ENCODE measurements at places on chromosomes 3 and 15. TPM values are rescaled to one million over a fixed set of nuclear protein-coding genes. Genes with fewer than 3 reads are reported as not detected.

The SERPINI2 gene
- not detected for total RNA-seq

The BNC1 gene
- not detected for total RNA-seq

The PLSCR2 gene
- not detected for total RNA-seq

The GPR176 gene
- 16.1 TPM for total RNA-seq

The PLA2G4F gene
- total RNA-seq = not detected

The ITIH1 gene
- 0.04 TPM for total RNA-seq

DNA sequence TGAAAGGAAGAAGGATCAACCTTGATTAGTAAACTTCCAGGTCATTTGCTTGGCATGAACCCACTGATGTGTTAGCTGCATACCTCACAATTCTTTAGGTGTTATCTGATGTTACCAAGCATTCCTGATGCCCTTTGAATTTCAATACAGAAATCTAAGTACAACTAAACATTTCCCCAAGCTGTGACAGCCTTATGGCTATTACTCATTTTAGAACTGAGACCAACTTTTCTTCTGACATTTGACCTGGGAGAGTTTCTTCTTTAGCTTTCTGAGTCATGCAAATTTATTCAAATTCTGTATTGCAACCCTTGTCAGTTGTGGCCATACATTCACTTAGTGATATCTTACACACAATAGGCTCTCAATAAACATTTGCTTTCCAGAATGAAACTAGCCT, 124.3 kb downstream of the TIGIT start:
- no peak for DNase-seq

DNA sequence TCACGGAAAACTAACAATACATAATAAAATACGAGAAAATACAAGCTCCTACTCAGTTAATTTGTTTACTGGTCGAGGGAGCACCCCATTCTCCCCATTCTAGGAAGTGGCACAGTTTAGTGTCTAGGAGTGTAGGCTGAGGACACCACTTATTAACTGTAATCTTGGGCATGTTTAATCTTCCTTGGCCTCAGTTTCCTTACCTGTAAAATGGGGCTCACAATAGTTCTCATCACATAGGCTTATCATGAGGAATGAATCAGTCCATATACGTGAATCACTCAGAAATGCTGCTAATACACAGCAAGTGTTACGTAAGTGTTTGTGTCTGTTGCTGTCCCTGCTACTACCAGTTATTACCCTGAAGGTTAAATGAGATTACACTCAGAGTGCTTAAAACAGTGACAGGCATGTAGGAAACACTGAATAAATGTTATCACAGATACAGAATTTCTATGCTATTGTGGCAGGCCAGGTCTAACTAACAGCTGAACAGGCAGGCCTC, 210.2 kb downstream of the OSBPL10 start:
- no peak for DNase-seq

- no peak for DNase-seq
These were observed 10.0 kb downstream of the RBP2 start for GRCh38 chr3:139466360-139466759.

- no peak for DNase-seq
These were observed 19.4 kb downstream of the PLSCR1 start for GRCh38 chr3:146524961-146525360.

- DNase-seq = no peak
These were observed 10.4 kb upstream of the SEC13 start for GRCh38 chr3:10331320-10331719.

- no peak for DNase-seq
These were observed 122.0 kb upstream of the HES1 start for GRCh38 chr3:194013928-194014327.

- no peak for DNase-seq
These were observed 99.7 kb downstream of the CEMIP start for GRCh38 chr15:80878867-80879250.

DNA sequence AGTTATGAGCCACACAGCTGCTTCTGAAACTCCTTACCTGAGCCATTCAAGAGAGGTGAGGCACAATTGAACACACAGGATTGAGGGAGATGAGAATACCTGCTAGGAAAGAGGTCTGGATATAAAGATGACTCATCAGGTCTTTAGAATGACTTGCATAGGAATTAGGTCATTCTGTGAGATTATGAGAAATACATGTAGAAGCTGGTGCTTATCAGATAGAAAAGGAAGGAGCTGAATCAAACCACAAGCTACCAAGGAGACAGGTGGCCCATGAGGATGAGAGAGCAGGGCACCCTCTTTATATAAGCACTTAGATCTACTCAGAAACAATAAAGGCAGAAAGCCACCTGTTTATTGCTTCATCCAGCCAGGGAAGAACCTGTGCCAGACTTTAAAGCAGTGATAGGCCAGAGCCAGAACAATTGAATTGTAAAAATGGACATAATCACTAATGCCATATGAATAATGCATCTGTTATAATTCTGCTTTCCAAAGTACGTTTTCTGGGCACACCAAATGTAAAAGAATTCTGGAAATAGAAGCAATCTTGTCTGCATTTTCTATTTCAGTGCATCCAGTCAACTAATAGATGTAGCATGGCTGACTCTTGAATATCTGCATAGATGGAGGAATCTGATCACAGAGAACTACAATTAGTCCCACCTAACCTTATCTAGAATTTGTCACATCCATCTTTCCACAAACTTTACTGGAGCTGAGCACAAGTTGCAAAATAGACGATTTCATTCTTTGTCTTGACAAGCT, 74.9 kb downstream of the PIK3R4 start:
- DNase-seq = no peak

DNA sequence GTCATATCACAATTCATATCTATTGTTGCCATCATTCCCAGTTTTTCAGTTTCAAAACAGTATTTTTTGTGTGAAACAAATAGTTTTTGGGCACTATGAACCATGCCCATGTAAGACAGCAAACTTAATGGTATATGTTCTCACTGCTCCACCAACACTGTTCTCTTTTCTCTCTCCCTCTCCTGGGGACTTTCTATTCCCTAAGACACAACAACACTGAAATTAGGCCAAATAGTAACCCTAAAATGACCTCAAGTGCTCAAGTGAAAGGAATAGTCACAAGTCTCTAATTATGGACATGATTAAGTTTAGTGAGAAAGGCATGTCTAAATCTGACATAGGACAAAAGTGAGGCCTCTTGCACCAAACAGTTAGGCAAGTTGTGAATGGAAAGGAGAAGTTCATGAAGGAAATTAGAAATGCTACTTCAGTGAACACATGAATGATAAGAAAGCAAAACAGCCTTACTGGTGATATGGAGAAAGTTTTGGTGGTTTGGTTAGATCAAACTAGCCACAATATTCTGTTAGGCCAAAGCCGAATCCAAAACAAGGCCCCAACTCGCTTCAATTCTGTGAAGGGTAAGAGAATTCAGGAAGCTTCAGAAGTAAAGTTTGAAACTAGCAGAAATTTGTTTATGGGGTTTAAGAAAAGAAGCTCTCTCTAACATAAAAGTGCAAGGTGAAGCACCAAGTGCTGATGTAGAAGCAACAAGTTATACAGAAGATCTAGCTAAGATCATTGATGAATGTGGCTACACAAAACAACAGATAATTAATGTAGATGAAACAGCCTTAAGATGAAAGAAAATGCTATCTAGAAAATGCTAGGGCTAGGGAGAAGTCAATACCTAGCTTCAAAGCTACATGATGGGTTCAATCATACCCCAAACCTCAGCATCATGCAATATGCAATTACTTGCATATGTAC, 104.2 kb downstream of the CBLB start:
- DNase-seq = no peak

DNA sequence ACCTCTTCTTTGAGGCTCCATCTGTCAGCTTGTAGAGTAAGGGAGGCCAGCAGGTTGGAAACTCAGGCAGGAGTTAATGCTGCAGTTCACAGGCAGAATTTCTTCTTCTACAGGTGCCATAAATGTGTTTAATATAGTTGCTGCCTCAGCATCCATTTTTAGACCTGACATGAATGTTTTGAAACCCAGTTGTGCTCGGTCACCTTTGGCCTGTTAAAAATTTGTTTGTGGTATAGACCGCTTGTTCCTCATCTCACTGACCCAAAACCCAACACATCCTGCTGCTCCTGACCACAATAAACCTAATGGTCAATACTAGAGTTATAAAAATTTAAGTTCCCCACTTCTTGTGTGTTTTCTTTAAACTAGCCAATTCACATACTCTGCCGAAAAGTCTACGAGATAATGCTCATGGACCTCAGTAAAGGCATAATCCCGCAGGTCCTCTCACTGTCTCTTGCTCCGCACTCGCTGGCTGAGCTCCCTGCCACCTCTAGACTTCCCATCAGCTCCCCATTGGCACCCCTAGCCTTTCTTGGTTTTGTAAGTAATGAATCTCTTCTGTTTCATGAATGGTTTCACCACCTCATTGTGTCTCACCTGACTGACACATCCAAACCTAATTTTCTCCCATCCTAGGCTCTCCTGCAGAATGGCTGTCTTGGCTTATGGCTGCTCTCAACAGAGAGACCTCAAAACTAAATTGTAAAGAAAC, 138.5 kb upstream of the STRIT1 start:
- no peak for DNase-seq

DNA sequence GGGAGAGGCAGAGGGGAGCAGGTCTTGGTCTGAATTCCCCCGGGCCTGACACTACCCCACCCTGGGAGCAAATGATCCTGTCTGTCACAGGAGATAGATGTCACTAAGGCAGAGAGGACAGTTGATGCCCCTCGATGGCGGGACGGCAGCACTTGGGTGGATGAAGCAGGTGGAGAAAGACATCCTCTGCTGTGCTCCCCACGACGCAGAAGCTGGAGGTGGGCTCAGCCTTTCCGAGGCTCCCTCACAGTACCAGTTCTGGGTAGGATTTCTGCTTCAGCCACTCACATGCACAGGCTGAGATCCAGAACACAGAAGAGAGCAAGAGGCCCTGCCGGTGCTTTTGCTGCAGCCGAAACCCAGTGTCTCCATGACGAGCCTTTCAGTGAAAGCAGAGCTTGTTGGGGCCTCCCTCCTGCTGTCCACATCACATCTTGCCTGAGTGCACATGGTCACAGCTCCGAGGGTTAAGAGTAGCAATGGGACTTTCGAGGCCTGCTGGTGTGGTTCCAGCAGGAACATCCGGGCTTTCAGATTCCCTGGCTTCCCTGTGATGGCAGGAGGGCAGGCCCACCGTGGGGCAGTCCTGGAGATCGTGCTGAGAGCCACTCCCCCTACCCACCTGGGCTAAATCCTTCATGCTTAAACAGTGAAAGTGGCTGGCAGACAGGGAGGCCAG, 107.3 kb upstream of the PRR20G start:
- no peak for DNase-seq

DNA sequence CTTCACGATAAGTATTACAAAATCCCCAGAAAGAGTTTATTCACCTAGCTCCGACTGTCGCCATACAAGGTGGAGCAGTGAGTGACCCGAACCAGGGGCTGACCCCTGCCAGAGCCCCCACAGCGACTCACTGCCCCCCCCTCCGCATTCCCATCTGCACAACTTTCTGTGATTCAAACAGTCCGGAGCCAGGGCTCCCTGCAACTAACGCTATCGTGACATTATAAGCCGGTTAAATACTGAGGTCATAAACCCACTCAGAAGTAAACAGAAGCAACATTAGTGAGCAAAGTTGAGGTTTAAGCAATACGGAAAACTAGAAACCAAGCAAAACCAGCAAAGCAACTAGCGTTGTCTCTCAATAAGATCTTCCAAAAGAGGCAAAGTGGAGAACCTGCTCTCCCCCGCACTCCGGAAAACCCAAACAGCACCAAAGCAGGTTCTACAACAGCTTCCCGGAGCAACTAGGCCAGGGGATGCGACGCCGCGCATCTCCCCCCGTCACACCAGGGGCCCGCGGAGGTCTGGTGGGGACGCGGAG, 642 bp downstream of the SCAP start:
- DNase-seq = no peak

DNA sequence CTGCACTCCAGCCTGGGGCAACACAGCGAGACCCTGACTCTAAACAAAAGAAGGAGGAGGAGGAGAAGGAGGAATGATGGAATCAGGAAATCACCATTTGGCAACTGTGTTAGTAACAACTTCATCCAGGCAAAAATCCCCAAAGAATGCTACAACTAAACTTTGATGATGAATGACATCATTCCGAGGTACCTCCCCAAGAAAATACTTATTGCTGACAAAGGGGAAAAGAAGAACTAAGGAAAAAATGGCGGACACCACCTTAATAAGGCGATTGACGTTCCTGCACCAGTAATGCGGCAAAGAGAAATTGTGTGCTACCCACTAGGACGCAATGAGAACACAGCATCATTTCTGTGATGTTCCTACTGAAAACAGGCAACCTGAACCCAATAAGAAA, 78.2 kb upstream of the SLC6A11 start:
- DNase-seq = no peak

DNA sequence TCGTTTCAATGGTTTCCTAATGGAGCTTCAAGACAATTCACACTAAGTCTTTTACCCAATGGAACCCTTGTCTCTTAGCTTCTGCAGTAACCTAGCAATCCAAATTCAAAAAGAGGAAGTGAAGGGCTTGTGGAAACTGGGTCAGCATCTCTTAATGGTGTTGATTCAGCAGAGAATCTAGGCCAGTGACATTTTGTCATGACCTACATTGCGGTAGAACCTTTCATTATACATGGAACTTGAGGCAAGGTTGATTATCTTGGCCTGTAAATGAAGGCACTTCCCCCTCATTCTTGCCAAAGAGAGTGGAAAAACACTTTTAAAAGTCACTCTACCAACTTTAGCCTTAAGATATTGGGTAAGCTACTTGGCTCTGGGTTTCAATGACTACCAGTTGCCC, 42.8 kb downstream of the C2CD4B start:
- DNase-seq = no peak

DNA sequence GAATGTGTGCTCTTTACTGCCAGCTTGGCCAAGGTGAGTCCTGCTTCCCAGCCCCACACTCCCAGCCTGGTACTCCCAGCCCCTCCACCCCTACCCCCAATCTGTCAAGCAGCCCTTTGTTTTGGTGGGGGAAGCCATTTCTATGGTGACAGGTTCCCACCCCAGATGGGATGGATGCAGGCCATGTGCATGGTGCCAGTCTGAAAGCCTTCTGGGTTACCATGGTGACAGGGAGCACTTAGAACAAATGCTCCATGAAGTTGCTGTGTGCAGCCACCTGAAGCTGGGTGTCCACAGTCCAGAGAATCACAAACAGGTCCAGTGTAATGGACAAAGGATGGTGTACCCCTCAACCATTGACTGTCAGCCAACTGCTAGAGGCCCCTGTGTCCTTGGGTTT, 19.1 kb upstream of the VILL start:
- no peak for DNase-seq

- no peak for DNase-seq
These were observed 594.8 kb downstream of the MAGI1 start for GRCh38 chr3:65443739-65444446.
